Esophagus (tissue), 2 donors: ENCODE measurements at places on chromosomes 1 and 21. TPM values are rescaled to one million over a fixed set of nuclear protein-coding genes. Genes with fewer than 3 reads are reported as not detected.

The SLC44A3 gene
- polyA plus RNA-seq = 7.0 TPM

The NEK7 gene
- 13.2 TPM for polyA plus RNA-seq

The KPRP gene
- polyA plus RNA-seq = 0.44 TPM

The OXCT2 gene
- polyA plus RNA-seq = 0.28 TPM

The F5 gene
- 0.07 TPM for polyA plus RNA-seq

The PDZK1IP1 gene
- 126 TPM for polyA plus RNA-seq

The ARHGEF19 gene
- 20.1 TPM for polyA plus RNA-seq

The KCNQ4 gene
- polyA plus RNA-seq = 1.4 TPM

The MYBPH gene
- polyA plus RNA-seq = not detected

The CCDC181 gene
- polyA plus RNA-seq = 0.06 TPM

The CFAP57 gene
- 0.06 TPM for polyA plus RNA-seq

The PLXNA2 gene
- 25.5 TPM for polyA plus RNA-seq

The OVAAL gene
- polyA plus RNA-seq = not detected

The GSTM5 gene
- 2.2 TPM for polyA plus RNA-seq

The LRRC39 gene
- 1.2 TPM for polyA plus RNA-seq

The MARK1 gene
- 3.4 TPM for polyA plus RNA-seq

The SEMA6C gene
- polyA plus RNA-seq = 7.2 TPM

The PTGS2 gene
- 1.4 TPM for polyA plus RNA-seq

The FCGR3B gene
- polyA plus RNA-seq = 0.08 TPM

The AMPD1 gene
- polyA plus RNA-seq = 0.11 TPM

The LCE2C gene
- not detected for polyA plus RNA-seq

The TMPRSS2 gene
- polyA plus RNA-seq = 29.5 TPM

The DYNLT5 gene
- polyA plus RNA-seq = 0.18 TPM

The ANGPTL3 gene
- polyA plus RNA-seq = not detected

The ADAMTSL4 gene
- polyA plus RNA-seq = 108 TPM

The C1orf141 gene
- polyA plus RNA-seq = not detected

The SLFNL1 gene
- 0.08 TPM for polyA plus RNA-seq

The CLCA1 gene
- polyA plus RNA-seq = 0.10 TPM

The SERTAD4 gene
- 3.0 TPM for polyA plus RNA-seq

The PGLYRP3 gene
- polyA plus RNA-seq = 21.5 TPM

The GPX7 gene
- polyA plus RNA-seq = 2.4 TPM

The FNDC5 gene
- 0.53 TPM for polyA plus RNA-seq

The SHE gene
- 2.1 TPM for polyA plus RNA-seq

The RNU1-1 gene
- polyA plus RNA-seq = not detected

The PRKAB2 gene
- polyA plus RNA-seq = 4.0 TPM

The CFHR4 gene
- not detected for polyA plus RNA-seq

The TEX38 gene
- polyA plus RNA-seq = not detected

The SH2D5 gene
- polyA plus RNA-seq = 0.27 TPM
